ENCODE measurements at places on chromosomes 11 and 22. TPM values are rescaled to one million over a fixed set of nuclear protein-coding genes. Genes with fewer than 3 reads are reported as not detected.

Gene TIMP3
- 220 TPM for total RNA-seq

Gene MS4A2
- total RNA-seq, result not detected

Gene DNAJB7
- not detected for total RNA-seq

Gene GRK2
- 23.3 TPM for total RNA-seq

Gene LRRN4CL
- 36.9 TPM for total RNA-seq

Gene NXPE4
- not detected for total RNA-seq

Gene OTOG
- total RNA-seq, result not detected

Gene MS4A6A
- not detected for total RNA-seq

Gene TRMT2A
- total RNA-seq, result 42.6 TPM

Gene IGSF9B
- total RNA-seq, result 0.79 TPM

Gene LINC01488
- not detected for total RNA-seq

Gene SPON1
- total RNA-seq, result under 0.01 TPM

Measured in bronchial smooth muscle cell (primary cell).